Activated T-cell treated with anti-CD3 and anti-CD28 coated beads, Interleukin-2, amount 50 U/mL, for 24 hours (primary cell): ENCODE measurements at places on chromosomes 4 and X.
A peak's percentile ranks its signal among the peaks of the same experiment; 100 is the strongest.

DNA sequence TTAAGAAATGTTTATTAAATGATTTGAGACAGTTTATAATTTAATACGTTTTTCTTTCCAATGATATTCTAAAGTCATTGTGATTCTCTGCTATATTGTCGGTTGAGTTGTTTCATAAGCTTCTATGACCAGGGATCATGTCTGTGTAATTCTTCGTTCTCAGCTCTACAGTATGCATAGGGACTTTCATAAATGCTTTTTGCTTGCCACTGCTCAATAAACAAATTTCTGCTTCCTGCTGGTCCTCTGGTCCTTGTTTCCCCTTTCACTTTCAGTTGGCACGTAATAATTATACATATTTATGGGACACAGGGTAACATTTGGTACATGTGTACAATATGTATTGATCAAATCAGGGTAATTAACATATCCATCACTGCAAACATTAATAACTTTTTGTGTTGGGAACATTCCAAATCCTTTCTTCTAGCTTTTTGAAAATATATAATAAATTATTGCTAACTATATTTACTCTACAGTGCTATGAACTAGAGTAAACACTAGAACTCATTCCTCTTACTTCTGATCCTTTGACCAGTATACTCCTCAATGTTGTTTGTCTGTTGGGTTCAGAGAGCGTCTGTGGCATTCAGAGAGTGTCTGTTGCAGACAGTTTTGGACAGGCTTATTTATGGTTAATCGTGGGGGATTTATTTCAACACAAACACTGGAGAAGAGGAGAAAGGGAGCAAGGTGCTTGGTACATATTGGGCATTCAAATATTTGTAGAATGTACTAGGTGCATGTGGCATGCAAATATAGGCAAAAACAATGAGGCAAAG, 68.3 kb upstream of the SPANXB1 start:
- DNase-seq = no peak

DNA sequence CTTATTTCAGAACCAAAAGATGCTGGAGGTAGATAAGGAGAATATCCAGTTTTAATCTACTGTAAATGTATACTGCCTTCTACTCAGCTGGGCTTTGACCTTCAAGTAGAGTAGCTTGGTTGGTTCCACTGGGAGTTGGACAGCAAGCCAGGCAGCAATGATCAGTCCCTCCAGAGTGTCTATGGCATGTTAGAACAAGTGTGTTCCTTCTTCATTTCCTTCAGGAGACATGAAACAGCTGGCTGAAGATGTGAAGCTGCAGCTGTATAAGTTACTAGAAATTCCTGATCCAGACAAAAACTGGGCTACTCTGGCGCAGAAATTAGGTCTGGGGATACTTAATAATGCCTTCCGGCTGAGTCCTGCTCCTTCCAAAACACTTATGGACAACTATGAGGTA, 111.1 kb downstream of the NFKB1 start:
- no peak for DNase-seq

GRCh38 chrX:6184900-6185515, 43.7 kb downstream of the NLGN4X start:
- no peak for DNase-seq

DNA sequence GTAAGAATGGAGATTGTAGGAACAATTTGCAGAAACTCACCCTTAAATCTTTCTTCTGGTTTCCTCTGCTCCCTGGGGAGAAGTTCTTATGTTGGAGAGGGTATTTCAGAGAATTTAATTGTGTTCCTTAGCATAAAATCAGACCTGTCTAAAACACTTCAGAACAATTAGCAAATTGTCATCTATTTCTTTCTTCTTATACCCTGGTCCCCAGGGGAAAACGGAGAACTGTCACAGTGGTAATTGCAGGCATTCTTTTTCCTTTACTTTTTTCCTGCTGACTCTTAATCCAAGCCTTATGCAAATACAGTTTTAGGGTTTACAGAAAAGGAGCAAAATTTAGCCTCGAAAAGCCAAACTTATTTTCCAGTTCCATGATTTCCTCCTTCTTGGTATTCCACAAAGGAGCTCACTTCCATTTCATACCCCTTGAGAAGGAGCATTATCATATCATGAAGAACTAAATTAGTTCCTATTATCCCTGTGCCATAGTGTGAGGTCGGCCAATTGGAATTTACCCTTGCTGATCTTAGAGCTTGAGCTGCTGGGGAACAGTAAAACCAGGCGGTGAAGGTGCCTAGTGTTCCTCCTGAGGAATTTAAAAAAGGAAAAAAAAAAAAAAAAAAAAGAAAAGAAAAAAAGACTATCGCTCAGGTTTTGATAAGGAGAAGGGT, 173.8 kb downstream of the IL15 start:
- DNase-seq = no peak

DNA sequence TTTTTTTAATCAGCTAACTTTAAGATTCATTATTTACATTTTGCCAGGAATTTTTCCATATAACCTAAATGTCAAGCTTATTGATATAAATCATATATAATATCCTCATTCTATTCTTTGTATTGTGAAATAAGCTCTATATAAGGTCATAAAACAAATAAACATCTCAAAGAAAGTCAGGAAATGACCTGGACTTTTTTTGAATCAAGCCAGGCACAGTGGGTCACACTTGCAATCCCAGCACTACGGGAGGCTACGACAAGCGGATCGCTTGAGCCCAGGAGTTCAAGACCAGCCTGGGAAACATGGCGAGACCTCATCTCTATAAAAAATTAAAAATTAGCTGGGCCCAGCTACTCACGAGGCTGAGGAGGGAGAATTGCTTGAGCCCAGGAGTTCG, 88.9 kb downstream of the RBM47 start:
- no peak for DNase-seq

- DNase-seq = peak; percentile 79
These were observed 97.0 kb downstream of the DDIT4L start for GRCh38 chr4:100093091-100093866.

DNA sequence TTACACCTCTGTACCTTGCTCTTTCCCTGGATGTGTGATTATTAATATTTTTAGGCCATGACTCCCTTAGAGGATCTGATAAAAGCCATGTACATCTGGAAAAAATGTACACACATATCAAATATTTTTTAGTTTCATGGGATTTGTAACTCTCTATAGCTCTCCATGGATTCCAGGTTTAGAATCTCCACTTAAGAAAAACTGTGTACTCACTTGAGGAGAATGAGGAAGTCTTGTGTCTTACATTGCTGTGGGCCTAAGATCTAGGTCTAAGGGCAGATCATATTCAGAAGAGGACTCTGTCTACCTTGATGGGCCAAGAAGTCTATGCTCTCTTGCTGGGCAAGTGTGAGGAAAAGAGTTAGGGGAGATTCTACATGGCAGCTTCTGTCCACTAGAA, 98.0 kb downstream of the RRAGB start:
- no peak for DNase-seq

DNA sequence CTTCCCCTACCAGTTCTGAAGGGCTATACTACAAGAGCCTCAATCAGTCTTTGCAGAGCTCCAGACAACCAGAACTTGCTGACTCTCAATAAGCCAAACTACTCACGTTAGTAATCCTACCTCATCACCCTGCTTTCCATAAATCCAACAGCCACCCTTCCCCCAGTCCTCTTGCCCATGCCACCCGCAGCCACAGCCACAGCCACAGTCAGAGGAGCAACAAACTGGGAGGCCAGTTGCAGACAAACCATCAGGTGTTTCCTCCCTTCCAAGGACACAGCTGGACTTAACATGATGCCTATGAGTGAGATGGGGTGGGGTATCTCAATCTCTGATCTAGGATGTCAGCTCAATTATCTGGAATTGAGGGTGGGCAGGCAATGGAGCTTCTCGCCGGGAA, 1.0 kb downstream of the GABRA3 start:
- no peak for DNase-seq

GRCh38 chrX:31279359-31279758, 207.5 kb upstream of the FTHL17 start:
- no peak for DNase-seq

- DNase-seq = no peak
These were observed 51.2 kb upstream of the TMSB15B start for GRCh38 chrX:103911236-103911635.

DNA sequence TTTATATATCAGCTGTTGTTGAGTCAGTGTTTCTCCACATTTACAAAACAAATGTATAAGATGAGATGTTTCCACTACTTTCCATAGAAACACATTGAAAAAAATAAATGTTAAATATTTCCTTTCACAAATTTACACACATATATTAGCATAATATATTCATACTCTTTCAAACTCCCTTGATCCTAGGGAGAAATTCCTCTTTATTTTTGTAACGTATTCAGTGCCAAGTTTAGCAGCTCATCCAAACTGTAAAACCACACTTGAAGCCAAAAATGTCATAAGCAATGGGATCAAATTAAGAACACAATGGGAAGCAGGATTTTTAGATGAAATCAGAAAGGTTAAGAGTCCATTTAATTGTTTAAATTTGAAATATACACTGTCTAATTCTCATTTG, 381.1 kb upstream of the MAD2L1 start:
- no peak for DNase-seq

- DNase-seq = no peak
These were observed 37.7 kb downstream of the ADAMTS3 start for GRCh38 chr4:72531322-72531721.

DNA sequence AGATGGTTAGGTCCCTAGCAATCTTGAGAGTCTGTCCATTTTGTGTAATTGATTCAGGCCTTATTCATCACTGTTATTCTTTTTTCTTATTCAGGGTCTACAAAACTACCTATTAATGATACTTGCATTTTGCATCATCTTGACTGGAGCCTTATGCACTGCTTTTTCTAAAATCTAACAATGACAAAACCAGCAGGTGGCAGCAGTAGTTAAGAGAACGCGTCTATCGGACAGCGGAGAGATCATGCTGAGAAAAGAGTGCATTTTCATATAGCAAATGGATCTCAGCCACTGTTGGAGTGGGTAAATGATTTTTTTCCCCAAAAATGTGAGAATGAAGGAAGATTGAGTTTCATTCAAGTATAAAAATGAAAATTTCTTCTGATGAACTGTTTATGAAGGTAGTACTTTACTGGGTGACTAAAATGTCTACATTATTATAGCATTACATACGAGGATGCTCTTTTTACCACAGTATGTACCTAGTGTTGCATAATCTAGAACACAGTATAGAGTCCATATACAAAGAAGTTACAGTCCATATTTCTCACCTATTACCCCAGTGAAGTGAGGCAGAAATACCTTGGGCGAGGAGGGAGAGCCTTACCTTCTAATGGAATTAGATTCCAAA, 43.2 kb downstream of the TMEM144 start:
- DNase-seq = no peak

DNA sequence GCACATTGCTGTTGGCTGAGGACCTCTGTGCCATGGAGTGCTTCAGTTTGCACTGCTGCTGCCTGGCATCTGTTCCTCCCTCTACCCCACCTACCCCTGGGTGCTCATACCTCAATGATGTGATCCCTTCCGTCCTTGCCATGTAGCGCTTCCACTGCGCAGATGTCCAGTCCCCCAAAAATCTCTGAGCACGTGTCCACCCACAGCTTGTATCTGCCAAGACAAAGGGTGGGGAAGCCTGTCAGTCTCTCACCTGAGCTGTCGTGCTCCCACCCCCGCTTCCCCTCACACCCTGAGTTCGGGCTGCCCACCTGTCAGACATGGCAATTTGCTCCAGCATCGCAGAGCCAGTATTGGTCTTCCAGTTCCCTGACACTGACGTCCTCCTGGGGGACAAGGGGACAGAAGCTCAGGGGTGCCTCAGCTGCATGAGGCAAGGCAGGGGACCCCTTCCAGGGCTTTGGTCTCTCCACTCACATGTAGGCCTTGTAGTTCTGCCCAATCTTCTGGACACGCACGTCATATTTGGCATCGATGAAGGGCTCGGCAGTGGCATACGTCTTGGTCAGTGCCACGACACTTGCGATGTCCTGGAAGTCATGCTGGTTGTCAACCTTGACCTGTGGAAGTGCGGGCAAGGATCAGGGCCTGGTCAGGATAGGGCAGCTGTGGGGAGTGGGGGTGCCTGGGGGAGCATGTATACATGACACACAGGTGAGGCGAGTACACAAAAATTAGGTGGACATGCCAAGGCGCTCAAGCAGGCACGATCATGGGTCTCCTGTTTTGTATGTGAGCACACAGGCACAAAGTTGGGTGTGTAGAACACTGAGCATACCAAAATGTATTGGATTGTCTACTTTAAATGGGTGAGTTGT, 6.0 kb upstream of the TIMP1 start:
- no peak for DNase-seq

DNA sequence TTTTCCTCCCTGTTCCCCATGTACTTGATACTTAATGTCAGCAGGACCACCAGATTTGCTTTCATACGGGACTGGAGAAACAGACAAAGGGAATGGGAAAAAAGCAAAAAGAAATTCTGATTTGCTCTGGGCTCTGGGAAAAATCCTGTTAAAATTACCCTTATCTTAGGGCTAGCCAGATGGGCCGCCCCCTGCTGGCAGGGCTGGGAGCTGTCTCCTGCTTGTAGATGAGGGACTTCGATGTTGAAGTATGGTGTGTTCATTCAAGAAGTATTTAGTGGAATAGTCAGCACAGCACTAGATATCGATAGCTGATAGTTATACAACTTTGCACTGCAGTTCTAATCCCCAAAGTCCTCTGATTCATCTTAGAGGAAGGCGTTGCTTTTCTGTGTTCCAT, 45.8 kb downstream of the BCORL1 start:
- peak; percentile 54 for DNase-seq

GRCh38 chrX:128769495-128769894, 717.3 kb upstream of the ACTRT1 start:
- DNase-seq = no peak

DNA sequence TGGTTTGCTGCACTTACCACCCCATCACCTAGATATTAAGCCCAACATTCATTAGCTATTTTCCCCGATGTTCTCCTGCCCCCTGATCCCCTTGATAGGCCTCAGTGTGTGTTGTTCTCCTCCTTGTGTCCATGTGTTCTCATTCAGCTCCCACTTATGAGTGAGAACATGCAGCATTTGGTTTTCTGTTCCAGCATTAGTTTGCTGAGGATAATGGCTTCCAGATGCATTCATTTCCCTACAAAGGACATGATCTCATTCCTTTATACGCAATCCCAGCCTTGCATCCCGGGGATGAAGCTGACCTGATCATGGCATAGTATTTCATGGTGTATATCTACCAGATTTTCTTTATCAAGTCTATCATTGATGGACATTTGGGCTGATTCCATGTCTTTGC, 99.0 kb upstream of the DCAF12L2 start:
- DNase-seq = no peak
